H7 (cell line): ENCODE measurements at places on chromosomes 5 and 9. TPM values are rescaled to one million over a fixed set of nuclear protein-coding genes. Genes with fewer than 3 reads are reported as not detected.

DNA sequence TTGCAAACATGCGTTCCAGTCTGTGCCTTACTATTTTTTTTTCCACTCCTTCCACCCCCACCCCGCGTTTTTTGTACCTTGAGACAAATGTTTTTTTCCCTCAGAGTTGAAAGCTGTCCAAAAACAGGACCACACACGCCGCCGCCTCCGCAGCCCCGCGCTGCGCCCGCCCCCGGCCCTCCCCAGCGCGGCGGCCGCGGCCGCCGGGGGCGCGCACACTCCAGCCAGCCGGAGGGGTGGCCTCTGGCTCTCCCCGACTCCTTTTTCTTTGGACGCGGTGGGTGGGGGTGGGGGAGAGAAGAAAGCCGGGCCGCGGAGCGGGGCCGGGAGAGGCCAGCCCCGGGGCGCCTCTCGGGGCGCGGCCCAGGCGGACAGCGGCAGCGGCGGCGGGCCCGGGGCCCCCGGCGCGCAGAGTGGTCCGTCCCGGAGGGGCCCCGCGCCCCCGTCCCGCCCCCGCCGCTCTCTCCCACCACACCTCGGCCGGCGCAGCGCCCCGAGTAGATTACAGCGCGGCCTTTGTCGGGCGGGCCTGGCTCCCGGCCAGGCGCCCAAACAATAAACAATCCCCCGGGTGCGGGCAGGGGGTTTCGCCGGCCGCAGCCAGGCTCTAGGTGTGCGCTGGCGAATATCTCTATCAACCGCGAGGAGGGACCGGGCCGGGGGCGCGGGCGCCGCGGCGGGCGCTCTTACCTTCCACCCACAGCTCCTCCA lies 10.9 kb downstream of the PTCH1 start:
- DNase-seq: peak; percentile 92

GRCh38 chr5:139051392-139051791 lies 146.8 kb downstream of the SIL1 start:
- no peak for DNase-seq

PCDHGA12 gene
- total RNA-seq: 0.10 and 0.44 TPM in 2 replicates

MRRF gene
- 26.2 and 36.2 TPM in 2 replicates for total RNA-seq

MYORG gene
- 12.3 and 19.8 TPM in 2 replicates for total RNA-seq
